ENCODE measurements at places on chromosomes 4 and X.

DNA sequence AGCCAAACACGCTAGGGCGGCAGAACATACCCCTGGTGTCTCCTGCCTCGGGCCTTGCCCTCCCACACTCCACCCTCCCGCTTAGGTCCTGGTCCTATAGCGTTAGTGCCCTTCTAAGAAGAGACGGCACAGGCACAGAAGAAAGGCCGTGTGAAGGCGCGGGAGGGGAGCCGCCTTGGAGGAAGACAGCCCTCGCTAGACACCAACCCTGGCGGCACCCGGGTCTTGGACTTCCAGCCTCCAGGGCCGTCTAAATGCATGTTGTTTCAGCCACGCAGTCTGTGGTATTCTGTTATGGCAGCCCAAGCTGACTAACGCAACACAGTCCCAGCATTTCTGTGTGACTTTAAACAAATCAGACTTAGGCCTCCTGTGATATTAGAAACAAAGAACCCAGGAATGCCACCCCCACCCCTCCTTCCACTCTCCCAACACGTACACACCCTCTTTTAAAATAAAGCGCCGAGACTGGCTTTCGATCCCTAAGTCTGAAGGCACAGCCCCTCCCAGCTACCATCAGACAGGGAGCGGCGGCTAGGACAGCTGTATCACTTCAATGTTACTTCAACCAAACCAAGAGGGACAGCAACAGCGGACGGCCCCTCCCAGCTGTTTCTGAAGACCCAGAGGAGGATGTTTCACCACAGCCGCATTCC, 128.0 kb downstream of the AFAP1 start:
- DNase-seq: peak; percentile 74

GRCh38 chrX:49627086-49627777, 28.4 kb downstream of the GAGE1 start:
- DNase-seq: no peak

GRCh38 chr4:153398713-153399112, 54.2 kb downstream of the MND1 start:
- DNase-seq: no peak

- DNase-seq: no peak
Measured at GRCh38 chr4:76341063-76341462, 34.5 kb downstream of the STBD1 start.

DNA sequence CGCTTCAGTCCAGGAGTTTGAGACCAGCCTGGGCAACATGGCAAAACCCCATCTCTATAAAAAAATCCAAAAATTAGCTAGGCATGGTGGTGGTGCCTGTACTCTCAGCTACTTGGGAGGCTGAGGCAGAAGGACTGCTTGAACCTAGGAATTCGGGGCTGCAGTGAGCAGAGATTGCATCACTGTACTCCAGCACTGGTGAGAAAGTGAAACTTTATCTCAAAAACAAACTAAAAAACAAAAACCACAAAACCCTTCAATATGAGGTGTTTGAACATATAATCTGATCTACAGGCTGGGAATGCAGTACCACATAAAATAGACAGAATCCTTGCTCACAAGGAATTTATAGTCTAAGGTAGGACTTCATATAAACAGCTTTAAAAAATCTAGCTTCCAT, 103.9 kb downstream of the PDS5A start:
- DNase-seq: no peak

Measured in suprapubic skin (tissue), 4 donors.